Neural crest cell (in vitro differentiated cells): ENCODE measurements at places on chromosomes 2 and 18.

- no peaks in the 10 kb centered on the region for H3K27me3 ChIP-seq
- no peak overlapping the region for H3K4me3 ChIP-seq
- H3K4me1 ChIP-seq: no peaks in the 10 kb centered on the region
- DNase-seq: no peak
- no peak overlapping the region for H3K27ac ChIP-seq
- H3K36me3 ChIP-seq: peaks cover 9% of the 10 kb centered on the region
Observed at GRCh38 chr18:41537666-41538065, 417.4 kb upstream of the PIK3C3 start.

DNA sequence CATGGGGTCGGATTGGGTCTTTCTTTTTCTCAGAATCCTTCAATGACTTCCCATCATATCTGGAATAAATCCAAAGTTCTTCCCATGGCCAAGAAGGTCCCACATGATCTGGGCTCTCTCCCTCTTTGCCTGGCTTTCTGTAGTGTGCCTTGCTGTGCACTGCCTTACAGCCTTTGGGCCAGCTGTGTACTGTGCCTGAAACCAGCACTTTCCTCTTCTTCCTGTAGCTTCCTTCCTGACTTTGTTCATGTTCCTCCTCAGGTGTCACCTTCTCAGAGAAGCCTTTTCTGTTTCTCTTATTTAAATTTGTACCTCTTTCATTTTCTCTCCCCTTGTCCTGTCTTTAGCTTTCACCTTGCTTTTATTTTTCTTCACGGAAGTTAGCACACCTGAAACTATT is 4.3 kb upstream of the CDCA7 start:
- DNase-seq: no peak
- no peak overlapping the region for H3K4me3 ChIP-seq
- H3K36me3 ChIP-seq: peaks cover 7% of the 10 kb centered on the region
- peaks cover 2% of the 10 kb centered on the region for H3K27me3 ChIP-seq
- H3K27ac ChIP-seq: no peak overlapping the region

GRCh38 chr2:50624506-50624905 is 407.4 kb downstream of the NRXN1 start:
- H3K27ac ChIP-seq: no peak overlapping the region
- no peak overlapping the region for H3K4me3 ChIP-seq
- no peaks in the 10 kb centered on the region for H3K36me3 ChIP-seq
- DNase-seq: no peak
- H3K4me1 ChIP-seq: peaks cover 14% of the 10 kb centered on the region

DNA sequence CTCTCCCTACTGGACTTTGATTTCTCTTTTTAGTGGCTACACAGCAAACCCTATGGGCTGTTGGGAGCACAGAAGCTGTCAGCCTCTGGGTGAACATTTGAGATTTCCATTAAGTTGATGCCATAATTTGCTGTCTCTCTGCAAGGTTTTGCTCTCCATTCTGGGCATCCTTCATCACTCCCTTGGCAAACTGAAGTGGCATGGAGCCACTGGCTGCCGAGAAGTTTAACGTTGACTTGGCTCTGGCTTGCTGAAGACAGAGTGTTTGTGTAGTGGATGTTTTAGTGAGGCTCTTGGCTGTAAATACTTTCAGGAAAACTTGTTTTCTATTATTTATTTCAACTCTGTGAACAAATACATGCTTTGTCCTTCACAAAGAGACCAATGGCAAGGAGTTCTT is 91.5 kb downstream of the ALK start:
- H3K27ac ChIP-seq: no peak overlapping the region
- no peak for DNase-seq
- peaks cover 14% of the 10 kb centered on the region for H3K27me3 ChIP-seq
- H3K36me3 ChIP-seq: peaks cover 4% of the 10 kb centered on the region
- no peak overlapping the region for H3K4me3 ChIP-seq

- no peak for DNase-seq
- H3K4me3 ChIP-seq: no peak overlapping the region
- H3K36me3 ChIP-seq: no peaks in the 10 kb centered on the region
- H3K27ac ChIP-seq: no peak overlapping the region
- no peaks in the 10 kb centered on the region for H3K4me1 ChIP-seq
- H3K27me3 ChIP-seq: no peaks in the 10 kb centered on the region
Observed at GRCh38 chr2:38465789-38466127, 88.7 kb upstream of the ATL2 start.

DNA sequence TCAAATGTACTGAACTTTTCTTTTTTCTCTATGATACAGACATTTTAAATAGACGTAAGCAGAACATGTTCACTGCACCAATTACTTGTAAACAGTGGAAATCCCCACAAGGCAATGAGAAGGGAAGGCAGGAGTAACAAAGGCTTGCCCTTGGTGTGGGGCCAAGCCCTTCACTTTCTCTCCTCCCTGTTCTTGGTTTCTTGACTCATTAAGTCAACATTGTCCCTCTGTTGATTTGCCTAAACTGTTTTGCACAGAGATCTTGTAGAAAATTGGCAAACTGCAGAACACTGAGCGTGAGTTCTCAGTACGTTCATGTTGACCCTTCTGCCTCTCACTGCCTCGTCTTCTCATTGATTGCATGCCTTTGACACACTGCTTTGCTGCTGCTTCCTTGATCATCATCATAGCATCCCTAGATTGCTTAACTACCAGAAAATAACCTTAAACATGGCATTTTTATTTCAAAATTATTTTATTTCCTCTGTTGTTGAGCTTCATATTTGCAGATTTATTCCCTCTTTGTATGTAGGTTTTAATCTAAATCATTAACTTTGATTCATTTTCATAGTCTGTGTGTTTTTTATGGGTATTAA is 257.7 kb downstream of the PTGR3 start:
- no peak overlapping the region for H3K27ac ChIP-seq
- no peak overlapping the region for H3K4me3 ChIP-seq
- peaks cover 20% of the 10 kb centered on the region for H3K4me1 ChIP-seq
- peaks cover 2% of the 10 kb centered on the region for H3K36me3 ChIP-seq
- H3K27me3 ChIP-seq: no peaks in the 10 kb centered on the region

DNA sequence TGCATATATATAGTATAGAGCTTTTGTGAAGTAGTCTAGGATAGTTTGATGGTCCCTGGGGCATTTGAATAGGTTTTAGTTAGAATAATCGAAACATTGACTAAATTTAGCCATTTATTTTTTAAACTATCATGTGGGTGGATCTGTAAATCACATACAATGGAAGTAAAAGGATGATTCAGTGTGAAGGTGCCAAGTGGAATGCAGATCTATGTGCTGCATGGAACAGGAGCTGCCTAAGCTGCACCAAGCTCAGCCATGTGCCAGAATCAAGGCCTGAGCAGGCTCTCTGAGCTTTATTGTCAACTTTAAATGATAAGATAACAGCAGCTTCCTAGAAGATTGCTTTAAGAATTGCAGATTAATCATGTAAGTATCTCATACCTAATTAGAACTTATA is 1996.2 kb upstream of the PIK3C3 start:
- no peak overlapping the region for H3K4me3 ChIP-seq
- no peak for DNase-seq
- no peaks in the 10 kb centered on the region for H3K4me1 ChIP-seq

GRCh38 chr2:20224164-20224715 is 690 bp downstream of the SDC1 start:
- H3K27ac ChIP-seq: no peak overlapping the region
- H3K4me3 ChIP-seq: no peak overlapping the region
- no peaks in the 10 kb centered on the region for H3K27me3 ChIP-seq
- peaks cover 41% of the 10 kb centered on the region for H3K4me1 ChIP-seq
- no peaks in the 10 kb centered on the region for H3K36me3 ChIP-seq

GRCh38 chr2:172806996-172807395 is 71.4 kb downstream of the RAPGEF4 start:
- H3K27ac ChIP-seq: no peak overlapping the region
- H3K4me1 ChIP-seq: peaks cover 10% of the 10 kb centered on the region

GRCh38 chr2:126643431-126643830 is 12.5 kb upstream of the GYPC start:
- peaks cover 4% of the 10 kb centered on the region for H3K4me1 ChIP-seq
- no peak overlapping the region for H3K27ac ChIP-seq
- no peaks in the 10 kb centered on the region for H3K27me3 ChIP-seq
- no peak for DNase-seq
- no peaks in the 10 kb centered on the region for H3K36me3 ChIP-seq
